ENCODE measurements at places on chromosomes 6 and 20.
A peak's percentile ranks its signal among the peaks of the same experiment; 100 is the strongest.

DNA sequence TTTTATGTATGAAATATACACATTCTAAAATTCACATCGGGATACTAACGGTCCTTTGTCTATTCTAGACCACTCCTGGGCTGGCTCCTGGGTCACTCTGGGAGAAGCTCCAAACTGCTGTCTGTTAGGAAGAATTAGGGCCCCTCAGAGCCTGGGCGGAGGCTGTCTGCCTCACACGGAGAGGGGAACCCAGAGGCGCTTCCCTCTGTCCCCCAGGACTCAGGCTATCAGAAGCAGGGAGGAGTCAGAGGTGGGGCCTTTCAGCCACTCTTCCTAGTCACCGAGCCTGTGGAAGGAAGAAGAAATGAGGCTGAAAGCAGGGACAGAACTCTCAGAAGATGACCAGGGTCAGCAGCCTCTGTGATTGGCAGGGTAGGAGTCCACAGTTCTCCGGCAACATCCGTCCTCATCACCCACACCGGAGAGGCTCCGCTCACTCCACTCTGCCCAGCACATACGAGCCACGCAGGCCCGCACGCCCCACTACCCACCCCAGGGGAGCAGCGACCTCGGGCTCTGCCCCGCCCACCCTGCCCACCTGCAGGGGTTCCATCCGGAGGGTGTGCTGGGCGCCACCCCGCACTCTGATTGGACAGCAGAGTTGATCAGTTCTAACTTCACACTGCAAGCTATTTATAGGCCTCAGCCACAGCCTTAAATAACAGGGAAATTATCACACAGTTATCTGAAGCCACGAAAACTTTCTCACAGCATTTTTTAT lies 182.1 kb upstream of the AFDN start:
- no peak for DNase-seq

- DNase-seq, result no peak
Measured at GRCh38 chr6:125020385-125020784, 58.1 kb downstream of the RNF217 start.

- DNase-seq, result no peak
Measured at GRCh38 chr20:56859039-56859800, 230.1 kb downstream of the TFAP2C start.

DNA sequence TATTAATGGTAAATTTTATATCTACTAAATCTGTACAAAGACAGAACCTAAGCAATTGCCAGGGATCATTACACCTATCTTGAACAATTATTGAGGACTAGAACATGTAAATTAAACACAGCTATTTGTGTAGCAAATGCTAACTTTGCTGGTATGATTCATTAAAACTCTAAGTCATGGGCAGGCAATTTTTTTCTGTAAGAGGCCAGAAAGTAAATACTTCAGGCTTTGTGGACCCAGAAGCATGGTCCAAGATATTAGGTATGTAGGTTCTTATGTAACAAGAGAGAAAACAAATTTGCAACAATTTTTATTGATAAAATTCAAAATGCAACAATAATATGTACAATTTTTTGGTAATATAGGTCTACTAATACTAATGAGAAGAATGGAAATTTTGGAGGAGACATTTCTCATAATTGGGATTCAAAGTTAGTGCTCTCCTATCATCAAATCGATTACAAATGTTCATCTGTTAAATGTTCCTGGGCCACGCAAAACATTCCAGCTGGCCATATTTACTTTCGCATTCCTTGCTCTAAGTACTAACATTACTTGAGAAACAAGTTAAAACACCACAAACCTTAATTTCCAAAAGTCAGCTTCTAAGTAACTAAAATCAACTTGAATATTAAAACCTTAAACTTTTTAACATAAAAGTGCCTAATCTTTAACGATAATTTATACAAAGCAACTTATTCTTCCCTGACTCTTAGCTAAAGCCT lies 4.3 kb downstream of the TMEM30A start:
- no peak for DNase-seq

- DNase-seq, result no peak
Measured at GRCh38 chr6:143136647-143137046, 76.0 kb downstream of the AIG1 start.

GRCh38 chr6:4271761-4272470 lies 136.5 kb upstream of the ECI2 start:
- no peak for DNase-seq

GRCh38 chr6:21664314-21665109 lies 71.0 kb downstream of the SOX4 start:
- peak; percentile 27 for DNase-seq

DNA sequence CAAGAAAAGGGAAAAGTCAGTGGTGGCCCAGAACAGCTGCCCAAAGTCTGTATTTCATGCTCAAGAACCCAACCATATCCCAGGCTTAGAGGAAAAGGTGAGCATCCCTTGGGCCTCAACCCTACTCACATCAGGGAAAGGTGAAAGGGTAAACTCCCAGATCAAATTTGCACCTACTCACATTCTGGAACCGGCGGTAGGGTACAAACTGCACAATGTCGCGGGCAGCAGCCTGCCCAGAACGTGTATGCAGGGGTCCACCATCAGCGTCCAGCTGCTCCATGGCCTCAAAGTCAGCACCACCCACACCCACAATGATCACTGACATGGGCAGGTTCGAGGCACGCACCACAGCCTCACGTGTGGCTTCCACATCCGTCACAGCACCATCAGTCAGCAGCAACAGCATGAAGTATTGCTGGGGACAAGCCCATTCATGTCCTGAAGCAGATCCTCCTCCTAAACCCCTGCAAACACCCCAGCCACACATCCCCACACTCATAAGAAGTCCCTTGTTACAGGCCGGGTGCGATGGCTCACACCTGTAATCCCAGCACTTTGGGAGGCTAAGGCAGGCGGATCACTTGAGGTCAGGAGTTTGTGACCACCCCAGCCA lies 10.9 kb downstream of the SPAG4 start:
- no peak for DNase-seq

DNA sequence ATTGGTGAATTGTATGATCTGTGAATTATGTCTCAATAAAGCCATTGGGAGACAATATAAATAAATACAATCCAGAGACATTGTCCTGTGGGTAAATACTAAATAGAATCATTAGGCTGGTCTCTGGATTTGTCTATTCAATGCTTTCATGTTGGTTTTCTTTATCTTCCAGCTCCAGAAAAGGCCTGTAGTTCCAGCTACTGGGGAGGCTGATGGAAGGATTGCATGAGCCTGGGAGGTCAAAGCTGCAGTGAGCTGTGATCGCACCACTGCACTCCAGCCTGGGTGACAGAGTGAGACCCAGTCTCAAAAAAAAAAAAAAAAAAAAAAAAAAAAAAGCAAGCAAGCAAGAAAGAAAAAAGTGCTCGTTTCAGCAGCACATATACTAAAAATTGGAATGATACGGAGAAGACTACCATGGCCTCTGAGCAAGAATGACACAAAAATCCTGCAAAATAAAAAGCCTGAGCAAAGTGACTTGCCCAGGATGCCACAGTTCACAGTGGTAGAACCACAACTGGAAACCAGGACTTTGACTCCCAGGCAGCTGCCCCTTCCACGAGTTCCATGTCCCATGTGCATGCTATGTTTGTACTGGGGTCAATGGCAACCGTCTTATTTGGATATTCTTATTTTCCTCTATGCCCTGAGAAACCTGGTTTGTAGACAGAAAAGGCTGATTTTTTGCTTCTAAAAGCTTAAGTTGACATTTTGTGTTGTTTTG lies 33.6 kb upstream of the GMPR start:
- DNase-seq, result no peak

DNA sequence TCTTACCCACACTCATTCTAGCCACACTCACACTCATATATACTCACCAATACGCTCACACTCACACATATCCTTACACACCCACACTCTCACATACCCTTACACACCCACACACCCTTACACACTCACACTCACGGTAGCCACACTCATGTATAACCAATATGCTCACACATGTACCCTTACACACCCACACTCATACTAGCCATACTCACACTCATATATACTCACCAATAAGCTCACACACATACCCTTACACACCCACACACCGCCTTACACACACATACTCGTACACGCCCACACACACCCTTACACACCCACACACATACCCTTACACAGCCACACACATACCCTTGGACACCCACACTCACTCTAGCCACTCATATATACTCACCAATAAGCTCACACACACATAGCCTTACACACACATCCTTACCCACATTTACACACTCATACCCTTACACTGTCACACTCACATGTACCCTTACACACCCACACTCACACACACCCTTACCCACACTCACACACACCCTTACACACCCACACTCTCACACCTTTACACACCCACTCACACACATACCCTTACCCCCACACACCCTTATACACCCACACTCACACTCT lies 192.5 kb upstream of the SNX9 start:
- no peak for DNase-seq
